ENCODE measurements at places on chromosomes 4 and X.
A peak's percentile ranks its signal among the peaks of the same experiment; 100 is the strongest.

GRCh38 chr4:37644962-37645361, 41.2 kb downstream of the RELL1 start:
- DNase-seq, result no peak

DNA sequence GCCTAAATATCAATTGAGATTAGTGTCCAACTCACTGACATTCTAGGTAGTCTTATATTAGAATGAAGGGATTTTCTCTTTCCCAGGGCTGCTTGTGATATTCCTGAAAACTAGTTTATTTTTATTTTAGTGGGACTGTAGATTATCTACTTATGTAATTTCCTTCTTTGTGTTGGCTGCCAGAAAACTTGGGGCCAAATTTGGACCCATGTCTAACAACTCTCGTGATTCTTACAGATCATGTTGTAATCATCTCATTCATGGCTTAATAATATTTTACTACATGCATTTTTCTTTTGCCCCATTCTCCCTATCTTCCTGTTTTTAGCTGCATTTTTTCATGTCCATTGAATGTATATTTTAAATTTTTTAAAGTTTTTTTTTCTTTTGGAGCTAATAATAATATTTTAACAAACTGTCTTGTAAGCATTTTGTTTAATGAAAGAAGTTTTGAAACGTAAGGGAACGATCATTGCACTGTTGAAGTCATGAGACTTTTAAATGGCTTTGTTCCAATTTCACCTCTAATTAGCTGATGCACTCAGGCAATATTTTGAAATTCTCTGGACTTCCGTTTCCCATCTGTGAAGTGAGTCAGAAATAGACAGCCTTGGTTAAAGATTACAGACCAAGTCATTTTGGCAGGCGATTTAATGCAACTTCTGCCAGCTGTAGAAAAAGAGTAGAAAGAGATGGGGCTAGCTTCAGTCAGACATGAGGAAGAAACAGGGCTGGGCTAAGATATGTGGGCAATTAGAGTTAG, 14.3 kb upstream of the TDO2 start:
- DNase-seq, result peak; percentile 7

DNA sequence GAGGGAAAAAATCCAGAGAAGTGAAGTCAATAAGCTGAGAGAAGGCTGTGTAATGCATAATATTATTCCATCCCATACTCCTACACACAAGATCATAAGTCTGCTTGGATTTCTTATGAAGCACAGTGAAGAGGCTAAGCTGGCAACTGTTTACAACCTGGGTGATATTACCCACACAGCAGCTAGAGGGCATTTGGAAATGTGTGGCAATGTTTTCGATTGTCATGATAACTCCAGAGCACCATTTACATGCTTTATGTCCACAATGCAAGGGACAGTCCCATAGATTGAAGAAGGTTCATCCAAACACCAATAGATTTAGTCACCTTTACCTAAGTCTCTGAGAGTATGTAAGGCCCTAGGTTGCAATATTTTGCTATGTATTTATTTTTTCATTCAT, 412.2 kb downstream of the PPP3CA start:
- peak; percentile 17 for DNase-seq

DNA sequence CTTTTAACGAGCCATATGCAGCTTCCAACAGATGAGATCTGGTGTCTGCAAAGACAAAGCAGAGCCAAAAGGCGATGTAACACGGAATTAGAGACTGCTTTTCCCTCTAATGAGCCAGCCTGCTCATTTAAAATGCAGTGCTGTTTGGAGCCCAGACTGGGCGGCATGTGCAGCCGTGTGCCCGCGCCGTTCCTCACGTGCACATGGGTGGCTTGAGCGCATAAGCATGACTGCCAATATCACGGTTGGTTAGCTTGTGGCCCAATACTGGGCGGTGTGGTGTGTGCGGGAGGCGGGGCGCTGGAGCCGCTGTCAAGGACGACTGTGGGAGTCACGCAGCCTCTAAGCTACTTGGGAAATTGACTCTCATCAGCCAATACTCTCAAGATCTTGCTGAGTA, 87.0 kb upstream of the SCOC start:
- DNase-seq, result no peak

- DNase-seq, result no peak
Measured at GRCh38 chrX:131646106-131646505, 102.2 kb downstream of the OR13H1 start.

- DNase-seq, result no peak
Measured at GRCh38 chr4:185520119-185520518, 15.2 kb downstream of the PDLIM3 start.

DNA sequence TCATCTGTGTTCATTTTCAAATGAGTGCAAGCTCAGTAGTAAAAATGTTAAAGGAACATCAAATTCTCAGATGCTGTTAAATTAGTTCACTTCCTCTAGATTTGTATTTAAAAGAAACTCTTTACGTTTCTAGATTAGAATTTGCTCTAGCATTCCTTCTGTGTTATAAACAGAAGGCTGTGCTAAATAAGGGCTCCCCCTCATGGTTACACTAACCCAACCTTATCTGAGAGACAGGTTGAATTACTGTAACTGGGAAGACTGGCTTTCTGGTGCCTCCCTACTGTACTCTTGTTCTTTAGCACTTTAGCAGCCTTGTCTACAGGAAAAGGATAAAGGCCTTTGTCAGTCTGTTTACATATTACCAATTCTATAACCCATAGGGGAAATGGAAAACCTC, 56.8 kb downstream of the RXFP1 start:
- DNase-seq, result peak; percentile 56

GRCh38 chr4:5678977-5679376, 29.4 kb downstream of the EVC2 start:
- no peak for DNase-seq

DNA sequence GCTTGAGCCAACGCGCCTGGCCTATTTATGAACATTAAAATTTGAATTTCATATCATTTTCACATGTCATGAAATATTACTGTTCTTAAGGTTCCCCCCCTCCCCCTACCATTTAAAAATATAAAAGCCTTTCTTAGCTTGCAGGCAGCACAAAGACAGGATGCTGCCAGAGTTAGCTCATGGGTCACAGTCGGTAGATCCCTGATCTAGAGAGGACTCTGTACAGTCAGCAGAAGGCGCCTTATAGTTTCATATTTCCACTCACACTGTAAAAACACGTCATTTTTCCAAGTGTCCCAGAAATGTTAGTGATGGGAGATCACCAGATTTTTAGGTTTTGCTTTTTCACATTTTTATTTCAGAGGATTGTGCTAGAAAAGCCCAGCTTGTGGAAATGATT, 12.2 kb downstream of the NOCT start:
- no peak for DNase-seq

DNA sequence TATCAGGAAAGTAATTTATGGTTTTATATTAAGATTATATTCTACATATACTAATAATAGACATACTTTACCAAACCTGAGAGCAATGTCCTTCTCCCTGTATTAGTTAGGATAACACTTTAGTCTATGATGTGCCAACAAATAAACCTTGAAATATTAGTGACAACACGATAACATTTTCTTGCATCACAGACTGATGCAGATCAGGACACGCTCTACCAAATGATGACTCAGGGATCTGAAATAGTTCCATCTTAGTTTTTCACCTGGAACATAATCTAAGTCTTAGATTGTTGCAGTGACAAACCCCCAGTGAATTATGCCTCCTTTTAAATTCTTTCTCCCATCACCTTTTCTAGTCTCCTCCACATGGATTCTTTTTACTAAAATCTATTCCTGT, 214.2 kb downstream of the CLCN4 start:
- DNase-seq, result no peak

- DNase-seq, result no peak
Measured at GRCh38 chrX:101957174-101957573, 25.3 kb upstream of the ZMAT1 start.

DNA sequence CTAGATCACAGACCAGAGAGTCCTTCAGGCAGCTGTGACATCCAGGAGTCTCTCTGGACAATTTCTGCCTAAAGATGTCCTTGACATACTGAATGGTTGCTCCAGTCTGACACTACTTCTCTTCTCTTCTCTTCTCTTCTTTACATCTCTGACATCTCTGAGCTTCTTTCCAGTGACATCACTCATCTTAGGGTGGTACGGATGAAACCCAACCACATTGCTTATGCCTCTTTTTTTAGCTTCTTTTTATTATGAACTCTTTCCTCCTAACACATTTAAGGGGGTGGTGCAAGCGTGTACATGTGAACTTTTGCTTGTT, 39.4 kb upstream of the IRF2 start:
- no peak for DNase-seq

DNA sequence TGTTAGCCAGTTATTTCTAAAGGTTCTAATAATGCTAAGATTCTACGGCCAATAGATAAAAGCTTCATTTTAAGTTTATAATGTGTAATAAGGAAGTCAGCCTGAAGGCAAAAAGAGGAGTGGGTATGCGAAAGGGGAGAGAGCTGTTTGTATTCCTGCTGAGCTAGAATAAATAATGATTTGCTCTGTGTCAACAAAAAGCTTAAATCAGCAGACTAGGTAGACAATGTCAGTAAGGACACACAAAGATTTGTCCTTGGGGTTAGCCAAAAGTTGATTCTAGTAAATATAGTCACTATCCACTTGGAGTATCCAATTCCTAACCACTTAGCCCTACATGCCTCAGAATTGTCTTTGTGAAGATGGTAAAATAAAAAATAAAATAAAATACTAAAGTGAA, 90.3 kb upstream of the GRIA3 start:
- no peak for DNase-seq

- no peak for DNase-seq
Measured at GRCh38 chrX:101091817-101092216, 6.2 kb upstream of the CENPI start.

- no peak for DNase-seq
Measured at GRCh38 chr4:173699841-173700475, 169.9 kb upstream of the HAND2 start.

- DNase-seq, result no peak
Measured at GRCh38 chr4:142383800-142384470, 462.2 kb downstream of the INPP4B start.

- DNase-seq, result no peak
Measured at GRCh38 chrX:88202149-88202548, 544.9 kb upstream of the CPXCR1 start.

- DNase-seq, result no peak
Measured at GRCh38 chr4:78721747-78722146, 54.4 kb upstream of the BMP2K start.

DNA sequence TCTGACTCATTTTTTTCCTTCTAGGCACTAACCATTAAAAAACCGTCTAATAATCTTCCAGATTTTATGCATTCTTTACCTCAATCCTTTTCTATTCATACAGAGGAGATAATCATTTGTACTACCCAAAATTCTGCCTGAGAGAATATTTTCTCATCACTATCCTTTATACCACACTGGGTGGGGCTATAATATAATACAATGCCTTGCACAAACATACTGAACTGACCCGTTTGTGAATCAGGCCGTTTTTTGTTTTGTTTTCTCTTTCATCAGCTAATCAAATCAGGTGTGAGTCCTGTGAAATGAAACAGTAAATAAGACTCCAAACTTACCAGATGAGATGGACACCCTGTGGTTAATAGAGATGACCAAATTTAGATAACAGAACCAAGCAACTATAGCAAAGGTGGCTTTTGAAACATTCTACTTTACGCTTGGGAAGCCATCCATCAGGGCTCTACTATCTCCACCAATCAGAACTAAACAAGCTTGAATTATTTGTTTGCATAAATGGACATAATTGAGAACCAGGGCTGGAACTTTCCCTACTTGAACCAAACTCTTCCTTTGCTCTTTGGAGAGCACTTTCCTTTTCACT, 573.0 kb downstream of the GABRG1 start:
- no peak for DNase-seq

- DNase-seq, result no peak
Measured at GRCh38 chr4:104743215-104743653, 248.5 kb upstream of the CXXC4 start.

- no peak for DNase-seq
Measured at GRCh38 chr4:36990128-36990872, 254.2 kb upstream of the NWD2 start.

DNA sequence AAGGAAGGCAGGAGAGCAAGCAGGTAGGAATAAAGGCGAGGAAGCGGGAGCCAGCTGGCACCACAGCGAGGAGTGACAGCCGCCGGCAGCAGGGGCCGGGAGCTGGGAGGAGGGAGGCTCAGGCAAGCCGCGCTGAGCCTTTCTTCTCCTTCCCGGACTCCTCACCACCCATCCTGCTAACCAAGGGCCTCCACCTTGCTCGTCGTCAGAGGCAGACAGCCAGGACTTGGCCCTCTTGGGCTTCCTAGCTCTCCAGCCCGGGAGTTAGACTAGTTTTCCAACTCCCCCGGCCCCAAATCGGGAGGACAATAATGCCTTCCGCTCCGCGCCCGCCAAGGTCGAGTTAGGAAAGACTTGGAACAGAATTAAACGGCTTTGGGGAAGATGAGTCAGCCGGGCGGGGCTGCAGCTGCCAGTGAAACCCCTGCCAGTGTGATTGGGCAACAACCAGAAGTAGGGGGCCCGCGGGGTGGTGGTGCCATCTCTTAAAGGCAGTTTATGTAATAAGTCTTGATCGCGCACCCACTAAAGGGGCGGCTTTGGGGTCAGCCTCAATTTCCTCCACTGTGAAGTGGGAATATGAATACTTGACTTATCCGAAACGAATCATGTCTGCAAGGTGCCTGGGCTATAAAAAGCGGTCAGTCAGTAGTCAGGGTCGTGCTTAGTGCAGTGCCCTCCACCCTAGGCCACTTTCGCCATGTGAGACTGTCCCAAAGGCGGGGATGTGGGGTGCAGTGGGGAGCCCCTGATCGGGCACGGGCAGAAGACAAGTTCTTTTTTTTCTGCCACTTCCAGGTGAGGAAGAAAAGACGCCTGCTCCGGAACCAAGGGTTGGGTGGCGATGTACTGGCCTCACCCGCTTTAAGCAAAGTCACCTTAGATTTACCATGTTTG, 6.7 kb upstream of the HSD17B10 start:
- peak; percentile 66 for DNase-seq

DNA sequence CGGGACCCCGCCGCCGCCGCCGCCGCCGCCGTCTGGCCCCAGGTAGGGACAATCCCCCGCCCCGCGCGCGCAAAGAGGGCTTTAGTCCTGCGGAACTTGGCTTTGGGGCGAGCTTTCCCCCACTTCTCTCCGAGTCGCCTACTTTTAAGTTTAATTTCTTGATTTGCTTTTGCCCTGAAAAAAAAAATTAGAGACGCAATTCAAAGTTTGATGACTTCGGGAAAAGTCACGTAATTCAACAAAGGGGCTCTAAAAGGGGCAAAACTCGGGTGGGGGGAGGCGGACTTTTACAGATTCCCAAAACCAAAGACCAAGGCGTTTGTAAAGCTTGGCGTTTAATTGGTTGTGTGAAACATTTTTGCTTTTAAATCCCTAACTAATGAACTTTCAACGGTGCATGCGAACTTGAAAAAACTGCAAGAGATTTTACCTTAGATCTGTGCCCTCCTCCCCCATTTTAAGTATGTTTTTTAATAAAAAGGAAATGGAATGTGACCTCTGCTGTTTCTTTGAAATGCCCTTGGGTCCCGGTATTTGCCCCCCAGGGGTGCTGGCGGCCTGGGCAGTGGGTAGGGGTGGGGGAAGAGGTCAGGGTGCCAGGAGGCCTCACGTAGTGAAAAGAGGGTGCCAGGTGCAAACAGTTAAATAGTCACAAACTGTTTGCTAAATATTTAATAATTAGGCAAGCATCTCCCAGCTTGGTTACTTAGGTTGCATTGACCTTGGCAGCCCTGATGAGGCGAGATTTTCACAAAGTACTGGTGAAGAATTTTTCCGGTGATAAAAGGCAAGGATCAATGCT, 209.7 kb downstream of the NWD2 start:
- no peak for DNase-seq
